ENCODE measurements at places on chromosomes 11 and 22.

- DNase-seq: no peak
Observed at GRCh38 chr11:106286881-106287504, 209.5 kb downstream of the AASDHPPT start.

GRCh38 chr11:2523821-2524391 is 79.1 kb downstream of the KCNQ1 start:
- DNase-seq: no peak

- DNase-seq: peak; percentile 26
Observed at GRCh38 chr22:44026066-44026629, 2.0 kb downstream of the PARVB start.

DNA sequence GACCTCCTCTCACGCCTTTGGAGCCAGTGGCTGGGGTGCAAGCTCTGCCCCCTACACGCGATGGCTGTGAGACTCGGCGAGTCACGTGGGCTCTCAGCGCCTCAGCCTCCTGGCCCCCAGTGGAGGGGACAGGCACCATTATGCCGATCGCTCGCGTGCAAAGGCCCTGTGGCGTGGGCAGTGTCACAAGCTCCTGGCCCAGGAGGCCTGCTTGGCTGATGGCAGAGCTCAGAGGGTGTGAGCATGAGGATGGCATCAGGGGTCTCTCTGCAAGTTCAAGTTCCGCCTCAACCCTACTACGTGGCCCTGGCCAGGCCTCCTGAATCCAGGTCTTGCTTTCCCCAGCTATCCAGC is 90.8 kb upstream of the KCNQ1OT1 start:
- DNase-seq: no peak

DNA sequence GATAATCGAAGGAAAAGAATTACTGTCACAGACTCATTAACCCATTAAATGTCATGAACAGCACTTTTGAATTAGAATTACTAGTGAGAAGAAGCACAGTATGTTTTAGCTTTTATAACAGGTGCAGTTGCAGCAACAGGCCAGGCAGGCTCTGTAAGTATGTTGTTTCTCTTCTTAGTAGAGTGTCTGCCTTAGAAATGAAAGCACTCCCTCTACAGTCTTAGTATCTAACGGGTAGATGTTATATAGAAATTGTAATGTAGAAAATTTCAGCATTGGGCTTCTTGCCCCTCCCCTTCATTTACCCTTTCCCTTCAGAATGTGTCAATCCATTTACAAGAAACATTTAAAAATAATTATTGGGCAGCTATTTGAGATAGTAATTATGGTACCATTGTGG is 87.4 kb downstream of the HIPK3 start:
- no peak for DNase-seq

- no peak for DNase-seq
Observed at GRCh38 chr11:34266090-34266912, 91.5 kb downstream of the ABTB2 start.

DNA sequence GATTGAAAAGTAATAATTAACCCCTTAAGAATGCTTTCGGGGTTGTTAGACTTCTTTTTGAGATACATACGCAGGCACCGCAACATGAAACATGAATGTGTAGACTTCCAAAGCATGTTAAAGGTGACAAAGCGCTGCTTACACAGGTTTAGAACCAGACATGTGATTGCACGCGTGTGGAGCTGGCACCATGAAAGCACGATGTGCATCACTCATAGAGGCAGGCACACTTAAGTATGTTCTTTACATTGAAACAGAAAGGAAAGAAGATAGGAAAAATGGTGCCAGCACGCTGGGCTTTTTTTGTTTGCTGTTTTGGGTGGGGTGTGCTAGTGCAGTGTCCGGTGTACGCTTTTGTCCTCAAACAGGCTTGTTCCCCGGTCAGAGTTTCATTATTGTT is 83.6 kb upstream of the PPARA start:
- DNase-seq: no peak

- DNase-seq: no peak
Observed at GRCh38 chr11:75705541-75705940, 12.1 kb upstream of the MOGAT2 start.

DNA sequence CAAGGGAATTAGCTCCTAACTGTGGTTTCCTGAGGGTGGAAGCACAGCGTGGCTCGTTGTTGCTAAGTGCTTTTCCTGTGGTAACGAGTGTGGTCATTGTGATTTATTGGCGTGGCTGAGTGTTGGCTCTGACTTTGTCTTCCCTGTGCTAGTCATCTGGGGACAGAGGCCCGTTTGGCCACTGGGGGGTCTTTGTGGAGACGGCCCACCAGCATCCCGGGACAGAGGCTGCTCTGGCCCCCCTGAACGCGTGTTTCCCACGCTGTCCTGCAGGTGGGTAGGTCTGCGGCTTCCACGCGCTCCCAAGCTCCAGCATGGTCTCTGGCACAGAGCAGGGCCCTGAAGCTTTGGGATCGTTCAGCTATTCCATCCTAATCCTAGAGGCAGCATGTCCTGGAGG is 1040.0 kb downstream of the TBC1D22A start:
- DNase-seq: no peak

DNA sequence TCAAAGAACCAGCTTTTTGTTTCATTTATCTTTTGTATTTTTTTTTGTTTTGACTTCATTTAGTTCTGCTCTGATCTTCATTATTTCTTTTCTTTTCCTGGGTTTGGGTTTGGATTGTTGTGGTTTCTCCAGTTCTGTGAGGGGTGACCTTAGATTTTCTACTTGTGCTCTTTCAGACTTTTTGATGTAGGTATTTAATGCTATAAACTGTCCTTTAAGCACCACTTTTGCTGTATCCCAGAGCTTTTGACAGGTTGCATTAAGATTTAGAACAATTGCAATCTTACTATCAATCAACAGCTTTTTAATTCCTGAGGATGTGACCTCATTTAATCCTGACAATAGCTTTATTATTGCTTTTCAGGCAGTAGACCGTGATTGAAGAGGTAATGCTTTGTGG is 94.3 kb downstream of the ZNF280B start:
- no peak for DNase-seq

- DNase-seq: no peak
Observed at GRCh38 chr11:9075556-9075955, 15.8 kb downstream of the SCUBE2 start.

GRCh38 chr11:35598254-35599125 is 19.8 kb upstream of the FJX1 start:
- no peak for DNase-seq

GRCh38 chr22:45602824-45603595 is 68.6 kb upstream of the ATXN10 start:
- DNase-seq: peak; percentile 94

DNA sequence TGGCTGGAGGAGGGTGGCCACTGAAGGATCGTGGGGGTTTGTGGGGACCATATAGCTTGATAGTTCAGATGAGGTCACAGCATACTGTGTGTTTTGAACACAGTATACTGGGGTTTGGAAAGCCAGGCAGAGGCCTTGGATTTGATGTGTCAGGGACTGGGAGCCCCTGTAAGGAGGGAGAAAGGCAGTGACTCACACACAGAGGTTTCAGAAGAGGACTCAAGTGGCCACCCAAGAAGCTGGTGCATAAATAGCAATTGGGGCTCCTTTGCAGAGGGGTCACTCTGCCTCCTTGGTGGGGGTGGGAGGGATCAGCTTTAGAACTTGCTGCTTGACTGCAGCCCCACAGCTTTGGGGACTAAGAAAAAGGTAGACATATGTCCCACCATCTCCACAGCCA is 39.3 kb downstream of the SLC5A1 start:
- no peak for DNase-seq

- DNase-seq: no peak
Observed at GRCh38 chr11:119700536-119701346, 28.3 kb downstream of the NECTIN1 start.

DNA sequence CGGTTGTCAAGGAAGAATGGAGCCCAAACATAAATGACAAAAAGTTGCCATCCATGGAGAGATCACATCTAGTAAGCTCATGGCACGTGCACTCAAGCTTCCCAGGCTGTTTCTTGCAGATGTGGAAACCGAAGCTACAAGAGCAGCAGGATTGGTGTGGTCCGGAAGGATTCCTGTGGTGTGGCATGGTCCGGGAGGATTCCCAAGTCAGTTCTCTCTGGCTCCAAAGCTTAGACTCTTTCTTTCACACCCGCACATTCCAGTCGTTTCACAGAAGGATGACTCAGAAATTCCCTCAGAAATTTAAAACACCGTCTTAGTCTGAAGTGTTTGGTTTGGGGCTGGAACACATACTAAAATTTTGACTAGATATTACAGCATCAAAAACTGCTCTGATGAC is 78.0 kb upstream of the DRD2 start:
- DNase-seq: peak; percentile 80

DNA sequence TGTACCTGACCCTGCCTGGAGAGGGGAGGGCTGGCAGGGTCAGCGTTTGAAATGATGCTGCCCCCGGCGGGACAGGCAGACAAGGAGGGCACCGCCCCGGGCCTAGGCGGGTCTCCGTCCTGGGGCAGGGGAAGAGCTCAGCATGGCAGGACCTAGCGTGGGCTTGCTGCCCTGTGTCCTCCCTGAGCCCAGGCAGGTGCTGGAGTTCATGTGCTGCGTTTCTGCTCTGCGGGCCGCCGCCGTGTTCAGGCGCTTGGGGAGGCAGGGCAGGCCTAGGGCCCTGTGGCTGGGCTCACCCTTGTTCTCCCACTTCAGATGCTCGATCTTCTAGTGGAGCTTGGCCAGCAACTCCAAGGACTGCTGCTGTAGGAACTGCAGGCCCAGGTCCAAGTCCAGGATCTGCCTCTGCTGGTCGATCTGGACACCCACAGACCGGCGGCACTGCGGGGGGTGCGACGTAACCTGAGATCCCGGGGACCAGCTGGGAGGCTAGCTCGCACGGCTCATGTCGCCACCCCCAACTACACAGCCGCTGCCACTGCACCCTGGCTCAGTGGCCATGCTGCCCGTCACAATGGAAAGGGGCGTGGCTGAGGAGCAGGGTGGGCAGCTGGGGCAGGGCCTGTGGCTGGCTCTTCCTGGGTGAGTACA is 84.4 kb downstream of the MED15 start:
- peak; percentile 42 for DNase-seq

- DNase-seq: no peak
Observed at GRCh38 chr11:96391698-96392307, 2.0 kb downstream of the JRKL start.

Measured in ELF-1 (cell line).